Activated naive CD8-positive, alpha-beta T cell treated with anti-CD3 and anti-CD28 coated beads, Interleukin-2, amount 50 U/mL, for 24 hours (primary cell): ENCODE measurements at places on chromosomes 1 and 21.
A peak's percentile ranks its signal among the peaks of the same experiment; 100 is the strongest.

GRCh38 chr1:227541129-227541528, 22.2 kb upstream of the ZNF678 start:
- peak overlapping the region; percentile 48 for H3K4me3 ChIP-seq
- H3K27me3 ChIP-seq = peaks cover 2% of the 10 kb centered on the region
- H3K36me3 ChIP-seq = no peaks in the 10 kb centered on the region
- H3K4me1 ChIP-seq = peaks cover 5% of the 10 kb centered on the region
- H3K27ac ChIP-seq = no peak overlapping the region

GRCh38 chr1:58162952-58163550, 383.5 kb downstream of the OMA1 start:
- H3K27ac ChIP-seq = no peak overlapping the region
- H3K36me3 ChIP-seq = no peaks in the 10 kb centered on the region
- H3K4me3 ChIP-seq = no peak overlapping the region
- no peaks in the 10 kb centered on the region for H3K4me1 ChIP-seq
- H3K27me3 ChIP-seq = no peaks in the 10 kb centered on the region
- peak; percentile 6 for DNase-seq

GRCh38 chr1:10630661-10631120, 155.9 kb downstream of the PEX14 start:
- H3K4me3 ChIP-seq = no peak overlapping the region
- no peak overlapping the region for H3K27ac ChIP-seq
- no peaks in the 10 kb centered on the region for H3K4me1 ChIP-seq
- no peaks in the 10 kb centered on the region for H3K36me3 ChIP-seq
- DNase-seq = no peak
- no peaks in the 10 kb centered on the region for H3K27me3 ChIP-seq

- H3K27ac ChIP-seq = no peak overlapping the region
- no peaks in the 10 kb centered on the region for H3K4me1 ChIP-seq
- no peaks in the 10 kb centered on the region for H3K36me3 ChIP-seq
- H3K4me3 ChIP-seq = no peak overlapping the region
Measured at GRCh38 chr1:216310776-216311175, 112.5 kb downstream of the USH2A start.

DNA sequence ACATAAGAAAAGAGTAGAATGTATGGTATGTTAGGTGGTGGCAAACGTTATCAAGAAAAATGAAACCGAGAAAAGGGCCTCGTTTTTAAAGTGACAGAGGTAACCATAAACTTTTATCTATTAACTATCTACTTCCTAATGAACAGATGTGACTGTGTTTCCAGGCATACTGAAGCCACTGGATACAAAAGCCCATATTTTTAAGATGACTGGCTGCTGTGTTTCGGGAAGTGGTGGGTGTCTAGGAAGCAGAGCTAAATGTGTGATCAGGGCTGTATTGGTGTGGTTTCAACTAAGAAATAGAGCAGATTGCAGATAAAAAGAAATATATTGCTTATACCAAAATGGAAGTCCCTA, 71.8 kb downstream of the CHRM3 start:
- no peaks in the 10 kb centered on the region for H3K27me3 ChIP-seq
- H3K27ac ChIP-seq = no peak overlapping the region
- peaks cover 9% of the 10 kb centered on the region for H3K4me1 ChIP-seq
- peak overlapping the region; percentile 25 for H3K4me3 ChIP-seq
- DNase-seq = no peak

GRCh38 chr1:231861541-231862481, 235.2 kb downstream of the DISC1 start:
- H3K27me3 ChIP-seq = no peaks in the 10 kb centered on the region
- H3K4me3 ChIP-seq = no peak overlapping the region
- H3K27ac ChIP-seq = no peak overlapping the region
- H3K4me1 ChIP-seq = peaks cover 4% of the 10 kb centered on the region
- no peak for DNase-seq
